ENCODE measurements at places on chromosomes 12 and 14.

DNA sequence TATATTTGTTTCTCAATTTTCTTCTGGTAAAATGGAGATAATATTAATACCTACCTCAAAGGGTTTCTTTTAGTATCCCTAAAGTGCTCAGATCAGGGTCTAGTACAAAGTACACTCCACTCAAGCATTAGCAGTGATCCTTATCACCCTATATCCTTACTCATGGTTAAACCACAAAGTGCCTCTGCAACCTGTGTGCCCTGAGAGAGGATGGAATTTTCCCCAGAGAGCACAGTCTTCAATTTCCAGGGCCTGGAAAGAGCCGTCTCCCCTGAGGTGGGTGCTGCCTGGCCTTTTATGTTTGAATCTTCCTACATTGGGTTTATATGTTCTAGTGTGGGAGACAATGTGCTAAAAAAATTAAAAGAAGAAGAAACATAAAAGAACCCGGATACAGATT, 183.1 kb upstream of the FBXO33 start:
- no peaks in the 10 kb centered on the region for H3K4me1 ChIP-seq
- H3K36me3 ChIP-seq: no peaks in the 10 kb centered on the region
- no peaks in the 10 kb centered on the region for H3K27me3 ChIP-seq
- H3K27ac ChIP-seq: no peak overlapping the region
- DNase-seq: no peak

DNA sequence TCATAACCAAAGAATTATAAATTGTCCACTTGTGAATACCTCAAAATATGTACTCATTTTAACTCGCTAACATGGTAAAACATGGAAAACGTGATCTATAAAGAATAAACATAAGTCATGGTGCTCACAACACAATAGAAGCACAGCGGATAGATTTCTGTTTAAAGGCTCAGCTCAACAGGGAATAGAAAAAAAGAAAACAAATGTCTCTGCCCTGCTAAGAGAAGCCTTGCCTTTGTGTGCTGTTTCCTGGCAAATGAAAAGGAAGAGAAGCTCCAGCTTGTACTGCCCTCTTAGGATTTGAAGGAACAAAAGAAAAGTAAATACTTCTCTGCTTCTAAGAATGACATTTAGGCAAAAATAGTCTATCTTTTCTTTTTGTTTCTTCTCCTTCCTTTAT, 121.0 kb upstream of the KRR1 start:
- no peaks in the 10 kb centered on the region for H3K4me1 ChIP-seq
- no peaks in the 10 kb centered on the region for H3K27me3 ChIP-seq
- no peaks in the 10 kb centered on the region for H3K36me3 ChIP-seq
- H3K4me3 ChIP-seq: no peak overlapping the region
- DNase-seq: no peak

DNA sequence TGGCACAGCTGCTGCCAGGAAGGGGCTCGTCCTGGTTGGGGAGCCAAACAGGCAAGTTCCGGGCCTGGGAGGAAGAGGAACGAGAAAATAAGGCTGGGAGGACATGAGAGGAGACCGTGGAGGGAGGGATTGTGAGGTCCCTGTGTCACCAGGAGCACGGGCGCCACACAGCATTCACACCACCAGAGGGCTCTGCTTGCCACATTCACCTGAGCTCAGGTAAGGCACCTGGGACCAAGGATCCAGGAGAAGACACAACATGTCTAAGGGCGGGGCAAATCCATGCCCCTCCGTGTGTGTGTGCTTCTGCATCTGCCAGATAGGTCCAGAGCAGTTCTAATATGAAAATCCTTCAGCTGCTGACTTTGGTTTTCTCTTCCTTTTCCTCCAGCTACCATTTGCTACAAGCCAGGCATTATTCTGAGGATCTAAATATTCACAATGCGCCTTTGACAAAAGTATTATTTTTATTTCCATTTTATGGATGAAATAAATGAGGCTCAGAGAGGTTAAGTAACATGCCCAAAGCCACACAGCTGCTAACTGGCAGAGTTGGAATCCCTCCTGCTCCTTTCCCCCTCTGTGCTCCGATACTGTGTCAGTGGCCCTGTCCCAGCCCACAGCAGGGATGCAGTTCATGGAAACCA, 14.6 kb downstream of the RAPGEF3 start:
- H3K36me3 ChIP-seq: peaks cover 5% of the 10 kb centered on the region
- DNase-seq: peak; percentile 81
- H3K27ac ChIP-seq: no peak overlapping the region
- peaks cover 27% of the 10 kb centered on the region for H3K4me1 ChIP-seq
- H3K27me3 ChIP-seq: no peaks in the 10 kb centered on the region

DNA sequence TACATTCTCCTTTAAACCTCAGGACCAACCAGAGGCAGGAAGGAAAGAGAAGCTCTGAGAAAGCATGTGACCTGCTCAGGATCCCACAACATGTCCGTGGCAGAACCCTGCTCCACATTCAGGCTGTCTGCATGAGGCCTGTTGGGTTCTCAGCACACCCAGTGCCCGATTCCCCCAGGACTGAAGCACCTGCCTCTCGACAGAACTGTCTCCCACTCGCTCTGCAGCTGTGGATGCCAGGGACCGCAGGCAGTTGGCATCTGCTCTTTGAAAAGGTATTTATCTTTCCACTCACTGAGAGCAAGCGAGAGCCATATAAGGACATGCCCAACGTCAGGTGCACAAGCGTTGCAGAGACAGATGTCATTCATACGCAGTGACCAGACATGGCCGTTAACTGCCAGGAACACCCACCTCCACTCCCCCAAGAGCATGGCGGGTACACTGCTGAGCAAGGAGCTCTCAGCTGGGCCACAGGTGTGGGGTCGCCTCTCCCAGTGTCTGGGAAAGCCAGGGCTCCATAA, 18.9 kb downstream of the PITPNM2 start:
- H3K36me3 ChIP-seq: no peaks in the 10 kb centered on the region
- H3K4me3 ChIP-seq: no peak overlapping the region
- no peaks in the 10 kb centered on the region for H3K27me3 ChIP-seq
- peaks cover 15% of the 10 kb centered on the region for H3K4me1 ChIP-seq

DNA sequence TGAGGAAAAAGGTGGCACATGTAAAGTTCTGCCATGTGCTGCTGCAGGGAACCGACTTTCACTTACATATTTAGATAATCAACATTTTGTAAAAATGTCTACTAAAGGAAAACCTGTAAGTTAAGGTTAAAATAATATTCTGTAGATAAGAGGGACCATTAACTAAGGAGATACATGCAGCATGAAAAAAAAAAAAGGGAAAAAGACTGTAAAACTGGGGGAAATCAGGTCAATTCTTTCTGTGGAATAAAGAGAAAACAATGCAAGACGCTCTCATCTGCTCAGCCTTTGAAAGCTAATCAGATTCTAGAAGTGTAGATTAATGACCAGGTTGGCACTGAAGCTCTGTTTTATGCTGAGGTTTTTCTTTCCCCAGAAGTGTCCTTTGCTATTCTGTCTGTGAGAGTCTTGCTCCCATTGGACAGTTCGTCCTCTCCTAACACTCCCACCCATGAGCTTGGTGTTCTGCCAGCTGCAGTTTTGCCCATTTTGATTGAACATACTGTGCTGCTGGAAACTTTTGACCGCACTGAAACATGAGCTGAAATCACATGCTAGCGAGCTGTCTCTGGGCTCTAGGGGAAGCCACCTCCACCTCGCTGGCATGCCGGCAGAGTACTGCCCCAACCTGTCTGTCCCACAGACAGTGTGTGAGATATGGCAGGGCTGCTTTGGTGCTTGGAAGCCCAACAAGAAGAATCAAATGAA, 39.7 kb downstream of the PPTC7 start:
- peaks cover 43% of the 10 kb centered on the region for H3K4me1 ChIP-seq
- H3K4me3 ChIP-seq: no peak overlapping the region
- peak overlapping the region; percentile 73 for H3K27ac ChIP-seq
- peak; percentile 83 for DNase-seq

All from upper lobe of right lung (tissue), 1 donor.